ENCODE measurements at places on chromosomes 6 and 20.
A peak's percentile ranks its signal among the peaks of the same experiment; 100 is the strongest.

DNA sequence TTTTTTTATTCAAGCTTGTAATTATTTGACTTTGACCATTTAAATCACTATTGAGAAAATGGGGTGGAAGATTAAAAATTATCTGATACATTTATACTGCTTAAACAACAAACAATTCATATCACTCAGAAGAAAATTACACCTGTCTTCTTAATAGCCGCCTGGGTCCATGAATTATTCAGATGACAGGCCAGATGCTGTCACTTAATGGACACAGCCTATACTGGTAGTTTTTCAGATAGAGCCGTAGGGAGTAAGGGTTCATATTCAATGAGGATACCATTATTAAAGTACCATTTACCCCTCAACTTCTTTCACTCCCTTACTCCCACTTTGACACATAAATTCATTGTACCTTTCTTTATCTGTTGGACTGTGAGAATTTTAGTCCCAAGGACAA, 1193.4 kb upstream of the MAP3K7 start:
- no peak for DNase-seq

- DNase-seq: no peak
Measured at GRCh38 chr20:24163506-24163905, 174.9 kb upstream of the GGTLC1 start.

DNA sequence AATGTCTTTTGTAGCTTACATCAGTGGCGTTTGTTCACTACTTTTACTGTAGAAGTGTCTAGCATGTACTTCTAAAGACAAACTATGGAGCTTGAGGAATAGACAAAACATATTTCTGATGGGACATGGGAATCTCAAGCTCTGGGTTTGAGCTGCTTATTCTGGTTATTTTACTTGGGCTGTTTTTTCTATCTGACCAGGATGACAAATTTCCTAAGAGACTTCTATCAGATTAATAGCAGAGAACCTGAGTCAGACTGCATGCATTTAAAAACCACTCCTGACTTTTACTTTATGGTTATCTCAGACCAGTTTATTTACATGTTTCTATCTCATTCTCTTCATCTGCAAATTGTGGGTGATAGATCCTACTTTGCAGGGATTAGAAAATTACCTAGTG, 1282.3 kb upstream of the GJE1 start:
- DNase-seq: peak; percentile 85

GRCh38 chr20:41592516-41593216, 25.5 kb downstream of the CHD6 start:
- no peak for DNase-seq

- peak; percentile 57 for DNase-seq
Measured at GRCh38 chr20:32201977-32202363, 5.6 kb downstream of the PLAGL2 start.

GRCh38 chr6:74925683-74926082, 280.2 kb downstream of the COL12A1 start:
- no peak for DNase-seq

DNA sequence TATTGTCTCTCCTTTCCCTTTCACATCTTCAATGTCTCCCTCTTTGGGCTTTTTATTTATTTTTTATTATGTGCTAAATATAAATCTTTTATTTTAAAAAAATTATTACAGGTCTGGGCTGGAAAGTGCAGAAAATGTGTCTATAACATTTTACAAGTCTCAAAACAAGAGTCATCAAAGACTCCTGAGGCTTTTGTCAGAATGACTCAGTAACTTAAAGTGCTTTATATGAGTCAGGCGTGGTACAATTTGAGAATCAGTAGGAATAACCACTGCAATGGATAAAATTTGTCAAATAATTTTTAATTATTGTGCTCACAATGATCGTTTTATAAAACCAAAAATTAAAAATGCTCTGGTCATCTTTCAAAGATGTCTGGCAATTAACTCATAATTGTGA, 193.9 kb downstream of the MMUT start:
- DNase-seq: peak; percentile 56

GRCh38 chr20:22535483-22535882, 48.9 kb downstream of the FOXA2 start:
- DNase-seq: no peak

- peak; percentile 2 for DNase-seq
Measured at GRCh38 chr6:64146876-64147275, 511.3 kb downstream of the PHF3 start.

DNA sequence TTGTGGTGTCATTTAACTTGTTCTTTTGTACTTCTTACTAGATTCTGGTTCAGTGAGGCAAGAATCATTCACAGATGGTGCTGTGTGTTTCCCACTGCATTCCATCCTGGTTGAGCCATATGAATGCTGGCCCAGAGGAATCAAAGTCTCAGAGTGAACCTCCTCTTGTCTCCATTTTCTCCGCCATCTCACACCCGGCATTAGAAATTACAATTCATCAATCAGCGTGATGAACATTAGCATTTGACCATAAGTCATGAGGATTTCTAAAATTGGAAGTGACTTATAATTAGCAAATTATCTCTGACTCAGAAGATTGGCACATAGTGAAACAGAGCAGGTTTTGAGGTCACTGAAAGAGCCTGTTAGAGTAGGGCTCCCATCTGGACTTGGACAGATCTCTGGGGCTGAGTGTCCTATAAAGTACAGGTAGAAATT, 25.2 kb downstream of the TNFAIP3 start:
- peak; percentile 93 for DNase-seq

DNA sequence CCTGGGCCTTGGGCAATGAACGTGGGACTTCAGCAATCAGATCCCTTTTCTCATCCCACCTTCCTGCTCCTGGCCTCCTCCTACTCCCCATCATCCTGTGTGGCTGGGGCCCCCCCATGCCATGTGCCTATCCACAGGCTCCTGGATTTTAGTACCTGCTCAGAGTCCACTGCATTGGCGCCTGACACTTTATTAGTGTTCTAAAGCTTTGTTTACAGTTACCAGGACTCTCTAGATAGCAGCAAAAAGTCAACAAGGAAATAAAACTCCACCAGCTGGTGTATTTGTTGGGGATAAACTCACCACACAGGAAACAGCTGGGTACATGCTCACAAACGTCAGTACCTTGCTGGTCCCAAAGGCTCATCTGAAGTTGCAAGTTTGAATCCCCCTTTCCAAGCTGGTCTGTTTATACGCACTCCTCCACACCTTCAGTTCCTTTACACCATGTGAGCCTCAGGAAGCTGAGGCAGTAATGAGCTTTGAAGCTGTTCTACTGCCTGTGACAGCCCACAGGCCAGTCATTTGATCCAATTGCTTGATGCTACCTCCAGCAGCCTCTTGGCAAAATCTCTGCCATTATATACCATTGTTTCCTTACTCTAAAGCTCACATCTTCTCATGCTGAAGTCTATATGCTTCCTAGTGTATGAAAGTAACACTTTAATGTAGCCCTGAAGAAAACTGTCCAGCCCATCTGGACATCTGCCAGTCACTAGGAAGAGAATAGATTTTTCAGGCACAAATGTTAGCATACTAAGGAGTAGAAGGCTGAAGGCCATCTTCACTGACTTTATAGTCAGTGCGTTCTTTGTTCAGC, 76.6 kb downstream of the ANKEF1 start:
- no peak for DNase-seq

GRCh38 chr6:72653026-72653425, 31.2 kb downstream of the KCNQ5 start:
- no peak for DNase-seq

DNA sequence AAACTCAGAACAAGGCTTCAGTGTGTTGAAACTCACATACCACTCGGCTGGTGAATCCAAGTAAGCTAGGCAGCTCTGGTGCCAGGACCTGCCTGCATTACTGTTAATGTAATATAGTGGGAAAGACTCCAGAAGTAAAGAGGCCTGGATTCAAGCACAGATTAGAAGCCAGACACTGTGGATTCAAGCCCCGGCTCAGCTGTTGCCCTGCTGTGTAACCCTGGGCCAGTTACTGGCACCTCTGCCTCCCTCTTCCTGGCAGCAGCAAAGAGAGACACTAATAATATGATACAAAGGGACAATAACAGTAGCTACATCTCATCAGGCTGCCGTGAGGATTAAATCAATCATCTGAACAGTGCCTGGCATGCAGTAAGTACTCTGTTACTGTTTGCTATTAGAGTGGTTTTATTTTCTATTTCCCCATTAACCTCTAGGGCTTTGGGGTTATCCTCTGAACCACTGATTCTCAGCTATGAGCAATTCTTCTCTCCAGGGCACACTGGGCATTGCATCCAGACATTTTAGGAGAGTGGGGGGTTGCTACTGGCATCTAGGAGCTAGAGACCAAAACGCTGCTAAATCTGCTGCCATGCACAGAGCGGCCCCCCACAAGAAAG, 92.9 kb downstream of the ZMYND8 start:
- no peak for DNase-seq

- DNase-seq: peak; percentile 99
Measured at GRCh38 chr6:45445749-45446549, 68.2 kb upstream of the SUPT3H start.

DNA sequence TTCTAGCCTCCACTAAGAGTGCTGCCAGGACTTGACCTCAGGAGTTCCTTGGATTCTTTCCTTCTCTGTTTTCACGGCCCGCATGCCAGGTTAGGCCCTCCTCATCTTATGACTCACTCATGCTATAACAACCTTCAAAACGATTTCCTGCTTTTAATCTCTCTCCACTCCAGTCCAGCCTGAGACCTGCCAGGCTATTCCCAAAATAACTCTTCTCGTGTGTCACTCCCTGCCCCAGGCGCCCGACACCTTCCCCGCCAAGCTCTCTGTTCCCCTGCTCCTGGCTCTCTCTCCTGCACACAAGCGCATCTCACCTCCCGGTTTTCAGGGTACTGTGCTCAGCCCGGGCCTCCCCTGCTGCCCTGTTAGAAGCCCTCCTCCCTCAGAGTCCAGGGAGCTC, 64.1 kb upstream of the RPS6KA2 start:
- peak; percentile 43 for DNase-seq

DNA sequence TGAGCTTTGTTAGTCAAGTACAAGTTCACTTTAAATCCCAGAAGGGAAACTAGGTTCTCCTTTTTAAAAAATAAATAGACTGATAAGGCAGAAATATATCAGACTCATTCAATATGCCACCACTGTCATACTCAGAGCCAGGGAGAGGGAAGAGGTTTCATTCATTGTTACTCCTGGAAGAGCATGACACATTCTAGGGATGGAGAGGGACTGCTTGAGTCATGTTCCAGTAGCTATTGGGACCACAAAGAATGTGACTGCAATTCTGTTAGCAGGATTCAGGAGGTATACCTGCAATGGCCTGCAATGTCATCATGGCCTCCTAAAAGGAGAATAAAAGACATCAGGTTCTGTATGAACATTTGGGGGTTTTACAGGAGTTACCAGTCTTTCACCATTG, 167.6 kb downstream of the TFAP2B start:
- no peak for DNase-seq

DNA sequence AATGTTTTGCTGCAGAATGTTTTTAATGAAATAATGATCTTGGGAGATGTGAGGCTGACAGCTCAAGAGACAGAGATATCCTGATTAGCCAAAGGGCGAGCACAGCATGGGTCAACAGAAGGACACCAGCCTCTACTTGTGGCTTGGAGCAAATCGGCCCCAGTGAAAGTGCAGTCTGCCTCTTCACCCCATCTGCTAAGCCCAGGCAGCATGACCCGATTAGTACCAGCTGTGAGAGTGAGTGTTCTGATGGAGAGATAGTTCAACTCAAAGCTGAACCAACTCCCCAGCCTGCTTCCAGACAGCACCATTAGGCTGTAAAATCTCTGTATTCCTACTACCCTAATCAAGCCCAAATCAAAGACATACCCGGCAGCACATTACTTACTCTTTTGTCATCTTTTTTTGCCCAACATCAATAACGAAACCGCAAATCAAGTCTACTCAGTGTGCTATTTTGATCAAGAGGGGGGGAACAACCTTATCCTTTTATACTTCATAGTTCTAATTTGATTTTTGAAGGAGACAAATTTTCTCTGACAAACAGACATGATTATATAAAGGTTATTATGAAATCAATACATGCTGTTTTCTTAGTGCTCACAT, 514.1 kb upstream of the NRSN1 start:
- no peak for DNase-seq

DNA sequence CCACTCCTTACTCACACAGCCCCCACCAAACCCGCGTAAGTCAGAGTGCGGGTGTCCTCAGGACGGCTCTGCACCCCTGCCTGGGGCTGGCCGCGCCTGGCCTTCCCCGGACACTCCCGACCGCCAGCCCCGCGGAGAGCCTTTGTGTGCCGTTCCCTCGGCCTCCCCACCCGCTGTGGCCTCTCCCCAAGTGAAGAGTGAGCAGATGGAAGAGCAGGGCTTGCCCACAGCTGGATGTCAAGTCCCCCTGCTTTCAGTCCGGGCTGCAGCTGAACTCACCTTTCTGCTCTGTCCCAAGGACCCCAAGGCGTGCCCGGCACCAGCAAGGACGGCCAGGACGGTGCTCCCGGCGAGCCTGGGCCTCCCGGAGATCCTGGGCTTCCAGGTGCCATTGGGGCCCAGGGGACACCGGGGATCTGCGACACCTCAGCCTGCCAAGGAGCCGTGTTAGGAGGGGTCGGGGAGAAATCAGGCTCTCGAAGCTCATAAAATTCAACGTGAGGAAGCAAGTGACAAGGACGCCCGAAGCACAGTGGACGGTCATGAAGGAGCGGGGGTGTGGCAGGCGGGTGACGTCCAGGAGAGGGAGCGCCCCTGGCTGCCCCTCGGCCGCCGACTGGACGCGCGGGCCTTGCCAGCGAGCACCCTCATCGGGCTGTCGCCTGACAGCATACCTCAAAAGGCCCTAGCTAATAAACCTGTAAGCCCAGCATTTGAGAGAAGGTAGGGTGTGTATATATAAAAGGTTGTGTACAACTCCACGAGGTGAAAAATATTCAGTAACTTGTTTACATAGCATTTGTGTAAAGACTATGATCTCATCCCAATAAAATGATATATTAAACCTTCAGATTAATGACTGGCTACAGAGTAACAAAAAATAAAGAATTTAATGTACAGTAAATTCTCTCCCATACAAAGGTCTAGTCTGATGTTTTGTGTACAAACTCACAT, 21.1 kb downstream of the TCFL5 start:
- DNase-seq: no peak
